ENCODE measurements at places on chromosomes 2 and 18. TPM values are rescaled to one million over a fixed set of nuclear protein-coding genes. Genes with fewer than 3 reads are reported as not detected.

GRCh38 chr18:48868468-48869466, 82.0 kb downstream of the SMAD7 start:
- DNase-seq, result no peak

DNA sequence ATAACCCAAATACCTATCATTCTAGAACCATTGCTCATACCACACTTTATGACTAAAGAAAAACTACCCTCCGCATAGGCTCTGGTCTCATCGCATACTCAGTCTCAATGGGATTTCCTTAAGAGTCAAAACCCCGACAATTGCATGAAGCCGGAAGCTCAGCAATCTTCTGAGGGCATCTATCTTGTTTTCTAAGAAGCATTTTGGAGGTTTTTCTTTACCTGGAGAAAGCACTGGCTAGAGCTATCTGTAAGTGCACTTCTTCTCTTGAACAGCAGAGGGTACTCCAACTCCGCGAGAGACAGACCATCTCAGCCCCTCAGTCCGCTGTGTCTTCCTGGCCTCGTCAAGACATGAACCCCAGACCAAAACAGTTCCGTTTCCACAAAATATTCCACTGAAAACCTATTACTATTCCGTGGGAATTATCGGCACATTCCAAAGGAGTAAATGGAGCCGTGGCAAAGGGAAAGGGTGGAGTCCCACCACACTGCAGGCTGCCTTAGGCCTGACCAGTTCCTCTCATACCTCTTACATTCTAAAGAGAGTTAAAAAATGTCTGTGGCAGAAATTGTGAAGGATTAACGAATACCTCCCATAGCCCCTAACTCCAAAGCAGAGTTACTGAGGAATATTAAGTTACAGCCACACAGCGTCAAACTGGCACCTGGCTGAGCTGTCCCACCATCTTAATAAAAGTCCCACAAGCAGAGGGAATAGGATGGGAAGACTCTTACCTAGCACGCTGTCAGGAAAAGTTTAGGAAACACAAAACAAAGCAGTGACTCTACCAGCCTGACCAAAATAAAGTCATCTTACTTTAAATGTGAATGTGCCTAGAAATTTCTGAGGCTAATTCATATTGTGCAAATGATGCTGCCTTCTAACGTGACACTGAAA, 325.6 kb upstream of the VRK2 start:
- DNase-seq, result peak; percentile 13

DNA sequence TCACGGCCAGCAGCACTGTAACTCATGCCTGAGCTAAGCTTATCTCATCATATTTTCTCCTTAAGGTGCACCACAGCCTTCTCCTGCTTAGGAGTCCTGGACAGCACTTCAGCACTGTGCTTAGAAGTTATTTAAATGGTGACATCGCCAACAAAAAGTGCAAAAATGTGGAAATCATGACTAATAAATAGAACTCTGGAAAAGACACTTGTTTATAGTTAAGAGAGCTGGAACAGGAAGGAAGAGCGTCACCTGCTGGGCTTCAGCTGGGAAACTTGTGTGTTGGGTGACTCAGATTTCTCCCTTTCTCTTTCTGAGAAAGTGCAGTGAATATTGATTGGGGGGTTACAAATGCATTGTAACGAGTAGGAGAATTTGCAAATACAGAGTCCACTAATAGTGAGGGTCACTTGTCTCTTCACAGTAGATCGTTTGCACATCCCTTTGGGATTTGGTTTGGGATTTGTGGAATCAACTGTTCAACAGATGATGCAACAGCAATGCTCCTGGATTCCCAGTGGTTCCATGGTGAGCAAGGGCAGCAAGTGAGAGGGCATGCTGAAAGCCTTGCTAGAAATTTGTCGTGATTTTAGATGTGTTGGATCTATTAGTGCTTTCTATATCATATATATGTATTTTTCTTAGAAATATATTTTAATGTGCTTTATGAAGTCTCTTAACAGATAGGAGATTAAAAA, 84.2 kb downstream of the DOK6 start:
- no peak for DNase-seq

GRCh38 chr2:205361970-205362369, 320.3 kb upstream of the NRP2 start:
- no peak for DNase-seq

DNA sequence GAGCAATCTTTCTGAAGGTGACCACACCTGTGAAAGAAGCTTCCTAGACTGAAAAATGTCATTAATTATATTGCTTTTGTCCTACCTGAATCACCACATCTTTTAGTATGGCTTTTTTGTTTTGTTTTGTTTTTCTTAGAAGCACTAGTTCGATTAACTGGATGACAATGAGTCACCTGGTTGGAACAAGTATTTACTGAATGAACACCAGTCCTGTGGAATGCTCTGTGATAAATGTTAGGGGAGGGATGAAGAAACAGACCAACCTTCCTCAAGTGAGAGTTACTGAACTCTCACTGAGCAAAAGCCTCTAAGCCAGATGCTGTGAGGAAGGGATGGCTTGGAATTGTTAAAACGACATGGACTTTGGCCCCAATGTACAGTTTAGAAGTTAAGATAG, 26.8 kb upstream of the DCC start:
- no peak for DNase-seq

DNA sequence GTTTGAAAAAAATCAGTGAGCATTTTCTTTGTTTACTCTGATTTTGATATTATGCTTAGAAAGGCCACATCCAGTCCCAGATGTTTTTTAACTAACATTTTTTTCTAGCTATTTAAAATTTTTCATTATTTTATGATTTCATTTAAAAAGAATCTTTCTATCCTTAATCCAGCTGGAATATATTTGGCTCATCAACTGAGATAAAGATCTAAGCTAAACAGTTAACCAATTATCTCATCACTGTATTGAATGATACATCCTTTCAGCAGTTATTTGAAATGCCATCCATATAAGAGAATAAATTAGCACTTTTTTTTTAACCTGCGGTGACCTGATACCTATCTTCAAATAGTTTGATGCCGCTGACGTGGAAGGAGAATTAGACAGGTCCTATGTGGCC, 245.5 kb upstream of the COPS8 start:
- no peak for DNase-seq

- no peak for DNase-seq
Measured at GRCh38 chr2:84970210-84970867, 622 bp upstream of the KCMF1 start.

DNA sequence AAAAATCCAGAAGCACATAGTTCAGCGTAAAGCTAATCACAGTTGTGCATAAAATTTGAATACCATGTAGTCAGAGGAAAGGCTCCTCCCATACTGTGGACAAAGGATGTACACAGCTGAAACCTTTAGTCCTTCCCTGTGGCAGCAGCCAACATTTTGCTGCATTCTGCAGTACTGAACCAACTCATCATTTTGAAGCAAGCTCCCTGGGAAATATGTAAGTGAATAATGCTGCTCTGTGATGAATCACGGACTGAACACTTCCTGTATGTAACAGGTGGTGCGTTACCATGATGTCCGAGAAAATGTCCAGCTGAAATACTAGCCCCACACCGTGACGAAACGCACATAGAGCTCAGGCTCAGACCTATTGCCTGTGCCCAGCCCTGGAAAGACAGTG, 421.1 kb upstream of the RAB12 start:
- DNase-seq, result no peak

Gene SERPINB4
- polyA plus RNA-seq, result not detected

DNA sequence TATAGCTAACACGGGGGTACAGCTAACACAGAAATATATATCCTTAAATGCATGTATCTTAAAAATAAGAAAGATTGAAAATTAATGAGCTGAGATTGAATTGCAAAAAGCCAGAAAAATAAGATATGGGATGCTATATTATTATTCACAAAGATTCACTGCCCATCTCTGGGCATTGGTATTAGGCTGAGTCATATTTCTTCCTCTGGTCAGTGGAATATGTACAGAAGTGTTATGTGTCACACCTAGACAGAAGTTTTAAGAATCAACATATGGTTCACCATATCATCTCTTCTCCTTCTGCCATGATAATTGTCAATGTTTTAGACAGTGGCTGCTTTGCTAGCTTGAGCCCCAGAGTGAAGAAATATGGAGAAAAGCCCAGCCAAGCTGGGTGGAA, 14.0 kb upstream of the MCFD2 start:
- DNase-seq, result no peak

- DNase-seq, result no peak
Measured at GRCh38 chr2:10513201-10513600, 65.1 kb upstream of the ODC1 start.

- DNase-seq, result no peak
Measured at GRCh38 chr2:132478461-132479105, 62.0 kb downstream of the GPR39 start.

DNA sequence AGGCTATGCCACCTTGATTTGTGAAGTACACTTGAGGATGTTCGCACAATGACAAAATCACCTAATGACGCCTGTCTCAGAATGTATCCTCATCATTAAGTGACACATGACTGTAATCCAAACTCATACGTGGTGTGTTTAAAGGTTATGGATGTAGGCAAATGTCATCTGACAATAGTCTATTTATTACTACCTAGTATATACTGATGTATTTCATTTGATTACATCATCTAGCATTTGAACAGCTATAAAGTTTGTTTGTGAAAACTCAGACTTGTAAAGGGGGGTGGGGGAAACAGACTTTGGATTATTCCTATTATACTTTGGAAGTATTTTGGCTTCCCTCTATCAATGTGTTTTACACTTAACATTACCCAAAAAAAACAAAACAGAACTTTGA, 129.9 kb downstream of the TANC1 start:
- DNase-seq, result no peak

DNA sequence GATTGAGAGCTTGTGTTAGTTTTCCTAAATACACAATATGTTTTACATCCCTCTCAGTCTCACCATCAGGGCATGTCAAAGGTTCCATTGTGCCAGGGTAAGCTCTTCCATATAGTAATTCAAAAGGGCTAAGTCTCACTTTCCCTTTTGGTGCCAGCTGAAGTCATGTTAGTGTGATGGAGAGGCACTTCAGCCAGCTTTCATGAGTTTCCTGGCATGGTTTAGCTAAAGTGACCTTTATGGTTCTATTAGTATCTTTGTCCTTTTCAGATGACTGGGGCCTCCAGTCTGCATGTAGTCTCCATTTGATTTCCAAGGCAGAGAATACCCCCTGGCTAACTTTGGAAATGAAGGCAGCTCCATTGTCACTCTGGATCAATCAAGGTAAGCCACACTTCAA, 27.2 kb downstream of the NAT8 start:
- no peak for DNase-seq

- no peak for DNase-seq
Measured at GRCh38 chr2:232563580-232563979, 13.1 kb downstream of the EIF4E2 start.

Measured in urinary bladder (tissue), 4 donors.